ENCODE measurements at places on chromosomes 3 and 15.
A peak's percentile ranks its signal among the peaks of the same experiment; 100 is the strongest.

DNA sequence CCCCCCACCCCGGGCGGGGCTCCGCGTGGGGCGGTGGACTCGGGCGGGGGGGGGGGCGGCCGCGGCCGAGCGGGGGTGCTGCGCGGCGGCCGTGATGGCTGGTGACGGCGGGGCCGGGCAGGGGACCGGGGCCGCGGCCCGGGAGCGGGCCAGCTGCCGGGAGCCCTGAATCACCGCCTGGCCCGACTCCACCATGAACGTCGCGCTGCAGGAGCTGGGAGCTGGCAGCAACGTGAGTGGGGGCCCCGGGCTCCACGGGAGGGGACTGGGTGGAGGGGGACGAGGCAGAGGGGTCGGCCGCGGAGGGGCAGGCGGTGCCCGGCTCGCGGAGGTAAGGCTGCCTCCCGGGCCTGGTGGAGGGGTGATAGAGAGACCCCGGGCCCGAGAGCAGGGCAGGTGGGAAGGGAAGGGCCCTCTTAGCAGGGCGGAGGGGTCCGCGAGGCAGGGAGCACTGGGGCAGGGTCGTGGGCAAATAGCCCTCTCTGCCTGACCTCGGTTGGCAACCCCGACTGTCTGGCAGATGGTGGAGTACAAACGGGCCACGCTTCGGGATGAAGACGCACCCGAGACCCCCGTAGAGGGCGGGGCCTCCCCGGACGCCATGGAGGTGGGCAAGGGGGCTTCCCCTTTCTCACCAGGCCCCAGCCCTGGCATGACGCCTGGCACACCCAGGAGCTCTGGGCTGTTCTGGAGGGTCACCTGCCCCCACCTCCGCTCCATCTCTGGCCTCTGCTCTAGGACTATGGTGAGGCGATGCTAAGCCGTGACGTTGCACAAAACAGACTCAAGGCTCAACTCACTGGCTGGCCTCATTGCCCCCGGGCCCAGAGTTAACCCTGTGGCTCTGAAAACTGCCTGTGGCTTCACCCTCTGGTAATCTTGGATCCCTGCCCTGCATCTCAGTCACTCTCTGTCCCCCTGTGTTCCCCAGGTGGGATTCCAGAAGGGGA, at the start of gene ECE2:
Gene ECE2, plus strand, starts transcription at position 62 of the 950 bp plus-strand sequence. Its CDS starts 132 bp downstream, at position 194.
- DNase-seq: no peak

GRCh38 chr3:153463895-153464294, 301.9 kb downstream of the RAP2B start:
- no peak for DNase-seq

GRCh38 chr15:89101302-89102193, 13.3 kb downstream of the ABHD2 start:
- no peak for DNase-seq

GRCh38 chr3:121803771-121804320, 31.0 kb downstream of the IQCB1 start:
- DNase-seq: no peak

GRCh38 chr3:34570916-34571705, 772.7 kb downstream of the PDCD6IP start:
- DNase-seq: no peak

DNA sequence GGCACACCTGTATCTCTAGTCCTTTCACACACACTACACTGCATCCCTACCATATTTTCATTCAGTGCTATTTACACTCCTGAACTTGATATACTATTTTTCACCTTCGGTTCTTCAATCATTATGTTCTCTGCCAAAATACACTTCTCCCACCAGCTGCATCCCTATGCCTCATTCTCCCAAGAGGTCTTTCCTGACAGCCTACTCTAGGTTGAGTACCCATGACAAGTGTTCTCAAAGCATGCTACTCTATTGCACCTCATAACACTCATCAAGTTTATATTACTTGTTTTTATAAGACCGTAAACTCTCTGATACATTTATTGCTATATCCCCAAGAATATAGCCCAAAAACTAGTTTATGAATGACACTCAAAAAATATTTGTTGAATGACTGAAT, 549.5 kb downstream of the PYDC2 start:
- DNase-seq: no peak

DNA sequence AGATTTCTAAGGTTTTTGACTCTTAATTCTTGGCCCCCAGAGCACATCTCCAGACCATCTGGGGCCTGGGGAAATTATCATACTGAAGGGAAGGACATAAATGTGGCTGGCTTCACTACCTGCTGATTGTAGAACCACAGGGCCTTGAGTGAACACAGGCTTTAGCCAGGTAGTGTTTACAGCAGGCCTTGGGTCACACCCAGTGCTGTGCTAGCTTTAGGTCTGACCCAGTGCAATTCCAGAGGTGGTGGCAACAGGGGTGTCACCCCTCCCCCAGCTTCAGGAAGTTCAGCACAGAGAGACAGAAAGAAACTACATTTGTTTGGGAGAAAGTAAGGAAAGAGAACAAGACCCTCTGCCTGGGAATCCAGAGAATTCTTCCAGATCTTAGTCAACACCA, 24.1 kb downstream of the PDCD10 start:
- DNase-seq: no peak

GRCh38 chr15:67783303-67783702, 42.0 kb upstream of the SKOR1 start:
- DNase-seq: peak; percentile 30

DNA sequence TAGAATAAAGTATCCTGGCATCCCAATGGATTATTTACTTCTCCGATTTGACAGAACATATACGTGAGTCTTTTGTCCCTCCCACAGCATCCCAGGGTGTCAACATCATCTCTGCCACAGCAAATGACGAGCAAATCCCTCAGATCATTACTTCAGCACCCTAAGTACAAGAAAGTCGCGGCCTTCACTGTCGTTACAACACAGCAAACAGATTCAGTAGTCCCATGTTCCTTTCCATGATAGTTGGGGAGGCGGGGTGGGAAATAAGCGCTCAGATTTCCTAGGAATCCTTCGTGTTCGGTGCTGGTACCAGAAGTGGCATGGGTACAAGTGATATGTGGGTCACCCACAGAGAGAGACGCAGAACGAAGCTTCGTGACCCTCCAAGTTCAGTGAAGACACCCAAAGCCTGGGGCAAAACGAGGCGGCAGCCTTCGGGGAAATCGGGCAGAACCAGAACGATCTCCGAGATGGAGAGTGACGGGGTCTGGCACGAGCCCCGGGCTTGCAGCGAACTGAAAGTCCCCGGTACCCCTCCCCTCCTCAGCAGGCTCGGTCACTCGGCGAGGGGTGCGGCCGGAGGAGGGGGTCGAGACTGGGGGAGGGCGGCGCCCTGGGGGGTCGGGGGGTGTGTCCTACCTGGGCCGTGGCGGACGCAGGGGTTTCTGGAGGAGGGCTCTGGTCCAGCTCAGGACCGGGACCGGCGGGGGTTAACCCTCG, 619 bp downstream of the TTBK2 start:
- DNase-seq: no peak

GRCh38 chr3:4734454-4734853, 241.3 kb downstream of the ITPR1 start:
- no peak for DNase-seq

DNA sequence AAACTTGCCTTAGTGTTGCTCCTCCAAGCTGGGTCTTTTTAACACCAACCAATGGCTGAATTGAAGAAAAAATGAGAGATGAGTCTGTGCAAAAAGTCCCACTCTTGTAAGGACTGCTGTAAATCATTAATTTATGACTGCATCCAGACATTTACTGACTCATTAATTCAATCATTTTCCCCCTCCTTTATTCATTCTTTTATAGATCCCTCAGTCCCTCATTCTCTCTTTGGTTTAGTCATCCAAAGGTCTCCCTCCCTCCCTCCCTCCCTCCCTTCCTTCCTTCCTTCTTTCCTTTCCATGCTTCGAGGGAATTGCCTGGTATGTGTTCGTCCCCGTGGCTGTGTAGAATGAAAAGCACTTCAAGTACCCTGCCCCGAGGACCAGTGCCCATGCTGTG, 35.3 kb upstream of the MRPS22 start:
- no peak for DNase-seq

GRCh38 chr3:33941804-33942203, 143.4 kb downstream of the PDCD6IP start:
- DNase-seq: no peak

DNA sequence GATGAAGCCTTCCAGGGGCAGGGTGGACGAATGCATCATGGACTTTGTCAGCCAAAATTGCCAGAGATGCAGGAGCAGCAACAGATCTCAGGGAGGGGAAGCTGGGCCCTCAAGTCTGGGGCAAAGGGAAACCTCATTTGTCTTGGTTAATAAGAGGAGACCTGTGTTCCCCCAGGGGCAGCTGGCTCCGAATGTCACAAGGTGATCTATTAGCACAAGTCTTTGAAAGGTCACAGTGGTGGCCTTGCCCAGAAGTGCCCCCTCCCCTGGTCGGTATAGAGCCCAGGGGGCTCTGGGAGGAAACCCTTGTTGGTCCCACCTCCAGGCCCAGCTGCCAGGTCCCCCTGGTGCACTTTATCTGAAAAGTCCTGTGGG, 46.2 kb downstream of the ABTB1 start:
- no peak for DNase-seq

DNA sequence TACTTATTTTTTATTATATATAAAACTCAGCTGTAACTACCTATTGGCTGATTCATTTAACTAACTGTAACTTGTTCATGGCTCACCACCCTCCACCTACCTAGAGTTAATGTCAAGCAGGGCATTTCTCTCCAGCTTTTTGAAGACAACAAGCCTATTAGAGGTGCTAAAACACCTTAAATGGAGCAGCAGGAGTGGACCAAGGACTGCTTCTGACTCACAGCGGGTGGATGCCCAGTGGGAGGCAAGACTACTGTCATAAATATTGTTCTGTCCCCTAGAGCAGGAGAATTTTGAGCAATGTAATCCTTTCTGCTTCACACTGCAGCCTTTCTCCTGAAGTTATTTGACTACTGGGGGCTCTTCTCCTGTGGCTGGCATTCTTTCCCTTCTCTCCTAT, 146.9 kb downstream of the CLSTN2 start:
- DNase-seq: no peak

DNA sequence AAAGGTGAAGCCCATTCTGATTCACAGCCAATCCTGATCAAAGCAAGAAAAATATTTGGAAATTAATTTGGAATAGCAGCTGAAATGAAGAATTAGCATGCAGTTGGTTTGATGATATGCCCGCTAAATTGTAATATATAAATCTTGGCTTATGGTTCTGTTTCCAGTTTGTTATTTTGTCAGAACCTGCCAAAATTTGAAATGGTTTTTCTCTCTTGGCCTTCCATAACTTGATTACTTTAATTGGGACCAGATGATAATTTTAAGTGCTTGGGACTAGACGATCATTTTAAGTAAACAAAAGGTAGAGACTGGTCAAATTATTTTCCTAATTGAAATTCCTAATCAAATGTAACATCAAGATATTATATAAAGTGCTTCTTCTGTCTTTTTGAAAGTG, 842.4 kb downstream of the TBL1XR1 start:
- no peak for DNase-seq

DNA sequence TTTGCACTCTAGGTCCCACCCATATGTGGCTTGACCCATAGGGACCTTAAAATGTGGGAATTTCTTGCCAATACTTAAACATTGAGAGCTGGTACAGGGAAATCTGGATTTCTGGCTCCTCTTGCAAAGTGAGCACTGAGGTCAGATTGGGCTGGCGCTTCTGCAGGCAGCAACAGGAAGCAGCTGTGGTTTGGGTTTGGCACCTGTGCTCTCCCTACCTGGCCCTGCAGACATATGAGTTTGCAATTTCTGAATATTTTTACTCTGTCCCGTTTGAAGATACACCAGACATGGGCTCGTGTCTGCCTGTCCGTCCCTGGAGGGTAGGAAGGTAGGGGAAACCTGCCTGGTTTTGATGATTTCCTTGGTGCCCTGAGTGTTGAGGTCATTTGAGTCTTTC, 74.8 kb upstream of the SEC13 start:
- no peak for DNase-seq

DNA sequence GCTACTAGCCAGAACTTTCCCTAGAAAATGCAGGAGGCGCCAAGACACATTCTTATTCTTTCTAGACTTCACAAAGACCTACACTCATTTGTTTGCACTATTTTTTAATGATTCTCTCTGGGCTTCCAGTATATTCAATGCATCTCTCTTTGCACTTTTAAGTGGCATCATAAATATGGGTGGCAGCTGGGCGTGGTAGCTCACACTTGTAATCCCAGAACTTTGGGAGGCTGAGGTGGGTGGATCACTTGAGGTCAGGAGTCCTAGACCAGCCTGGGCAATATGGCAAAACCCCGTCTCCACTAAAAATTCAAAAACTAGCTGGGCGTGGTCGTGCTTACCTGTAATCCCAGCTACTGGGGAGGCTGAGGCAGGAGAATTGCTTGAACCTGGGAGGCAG, 5.6 kb upstream of the GCNT3 start:
- DNase-seq: no peak

DNA sequence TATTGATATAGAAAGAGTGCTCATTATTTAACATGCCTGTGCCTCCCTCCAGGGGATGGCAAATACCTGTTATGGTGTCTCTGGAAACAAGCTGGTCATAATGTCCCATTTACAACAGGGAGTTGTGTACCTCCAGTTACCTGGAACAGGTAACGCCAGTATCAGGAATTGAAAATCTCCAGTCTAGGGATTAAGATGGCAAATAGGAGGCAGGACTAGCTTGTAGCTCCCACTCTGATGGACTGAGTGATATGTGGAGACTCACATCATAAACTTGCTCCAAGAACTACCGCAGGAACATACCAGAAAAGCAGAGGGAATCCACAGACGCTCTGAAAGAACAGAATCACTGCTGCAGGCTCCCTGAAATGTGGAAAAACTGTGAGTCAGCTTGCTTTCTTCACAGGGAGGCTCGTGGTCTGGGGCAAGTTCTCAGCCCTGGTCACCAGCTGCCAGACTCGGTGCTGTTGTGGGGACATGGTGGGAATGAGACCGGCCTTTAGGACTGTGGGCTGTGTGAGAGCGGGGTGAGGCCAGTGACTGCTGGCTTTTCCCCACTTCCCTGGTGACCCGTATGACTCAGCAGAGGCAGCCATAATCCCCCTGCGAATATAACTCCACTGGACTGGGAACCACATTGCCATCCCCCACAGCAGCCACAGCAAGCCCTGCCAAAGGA, 97.4 kb downstream of the KCNAB1 start:
- no peak for DNase-seq

DNA sequence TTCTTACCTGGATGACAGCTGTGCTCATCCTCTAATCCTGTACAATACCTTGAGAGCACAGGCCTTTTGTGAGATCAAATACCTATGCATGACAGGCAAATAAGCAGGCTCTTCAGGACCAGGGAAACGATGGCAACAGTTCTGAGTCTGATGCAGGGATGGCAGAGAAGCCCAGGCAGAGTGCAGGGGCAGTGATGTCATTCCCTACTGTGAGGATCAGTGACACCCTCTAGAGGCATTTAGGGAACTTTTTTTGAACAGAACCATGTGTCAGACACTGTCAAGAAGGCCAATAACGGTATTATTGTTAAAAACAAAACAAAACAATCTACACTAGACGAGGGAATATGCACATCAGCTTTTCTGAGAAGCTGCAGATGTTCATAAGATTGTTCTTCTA, 314.8 kb upstream of the CTDSPL start:
- DNase-seq: no peak

DNA sequence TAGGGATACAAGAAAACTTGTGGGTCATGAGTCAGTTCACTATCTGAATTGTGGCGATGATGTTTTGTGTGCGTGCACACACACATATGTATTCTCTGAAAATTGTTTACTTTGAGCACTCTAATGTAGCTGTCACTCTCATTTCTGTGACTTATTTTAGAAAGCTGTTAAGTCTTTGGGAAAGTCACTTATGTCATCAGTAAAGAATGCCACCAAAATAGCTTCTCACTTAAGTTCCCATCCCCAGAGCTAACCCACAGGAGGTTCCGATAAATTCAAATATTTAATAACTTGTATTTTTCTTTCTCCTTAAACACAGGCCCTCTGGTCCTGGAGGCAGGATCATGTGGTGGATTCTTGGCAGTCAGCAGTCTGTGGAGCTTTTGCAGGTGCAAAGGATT, 138.3 kb downstream of the LRIG1 start:
- no peak for DNase-seq

Measured in stimulated activated naive CD8-positive, alpha-beta T cell treated with anti-CD3 and anti-CD28 coated beads, Interleukin-15, amount 100 ng/mL, for 72 hours (primary cell).